HT-29 (cell line): ENCODE measurements at places on chromosomes 7 and 10.

DNA sequence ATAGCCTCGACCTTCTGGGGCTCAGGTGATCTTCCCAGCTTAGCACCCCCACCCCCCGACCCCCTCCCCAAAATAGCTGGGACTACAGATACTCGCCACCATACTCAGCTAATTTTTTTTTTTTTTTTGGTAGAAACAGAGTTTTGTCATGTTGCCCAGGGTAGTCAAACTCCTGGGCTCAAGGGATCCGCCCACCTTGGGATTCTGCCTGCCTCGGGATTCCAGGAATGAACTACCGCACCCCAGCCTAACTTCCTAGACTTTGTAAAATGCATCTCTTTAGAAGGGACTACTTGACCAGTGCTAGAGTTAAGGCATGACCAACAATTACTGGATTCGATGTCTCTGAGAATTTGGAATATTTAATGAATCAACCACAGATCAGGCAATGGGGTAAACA lies 85.9 kb downstream of the MDFIC start:
- no peak for DNase-seq

DNA sequence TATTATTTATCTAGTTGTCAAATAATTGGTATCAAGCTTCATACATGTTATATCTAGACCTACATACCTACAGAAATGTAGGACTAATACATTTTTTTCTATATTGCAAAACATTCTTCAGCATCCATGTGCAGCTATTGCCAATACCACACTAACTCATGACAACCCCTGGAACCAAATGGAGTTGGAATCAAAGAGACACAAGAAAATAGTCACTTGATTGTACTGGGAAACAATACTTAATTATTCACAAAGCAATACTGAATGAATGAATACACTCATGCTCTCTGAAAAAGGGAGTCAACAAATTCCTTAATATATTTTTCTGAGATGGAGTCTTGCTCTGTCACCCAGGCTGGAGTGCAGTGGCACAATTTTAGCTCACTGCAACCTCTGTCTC lies 10.4 kb upstream of the CFAP43 start:
- DNase-seq: no peak

GRCh38 chr10:104388830-104389229 lies 35.2 kb downstream of the CFAP58 start:
- DNase-seq: no peak

DNA sequence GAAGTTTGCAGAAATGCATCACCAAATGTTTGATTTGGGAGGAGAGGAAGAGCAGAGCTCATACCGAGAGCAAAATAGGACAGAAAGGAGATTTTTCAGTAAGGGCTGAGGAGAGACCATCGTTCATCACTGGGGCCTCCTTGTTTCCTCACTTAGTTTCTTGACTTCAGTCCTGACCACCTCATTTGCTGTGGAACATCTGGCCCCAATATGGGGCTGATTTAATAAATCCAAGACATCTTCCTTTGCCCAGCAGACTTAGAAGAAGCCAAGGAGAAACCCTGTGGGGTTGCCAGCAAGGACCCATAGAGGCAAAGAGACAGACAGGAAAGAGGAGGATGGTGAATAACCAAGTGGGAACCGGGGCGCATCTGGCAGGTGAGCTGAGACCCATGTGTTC lies 60.4 kb downstream of the CHST3 start:
- no peak for DNase-seq
